ENCODE measurements at places on chromosomes 7 and 10.

DNA sequence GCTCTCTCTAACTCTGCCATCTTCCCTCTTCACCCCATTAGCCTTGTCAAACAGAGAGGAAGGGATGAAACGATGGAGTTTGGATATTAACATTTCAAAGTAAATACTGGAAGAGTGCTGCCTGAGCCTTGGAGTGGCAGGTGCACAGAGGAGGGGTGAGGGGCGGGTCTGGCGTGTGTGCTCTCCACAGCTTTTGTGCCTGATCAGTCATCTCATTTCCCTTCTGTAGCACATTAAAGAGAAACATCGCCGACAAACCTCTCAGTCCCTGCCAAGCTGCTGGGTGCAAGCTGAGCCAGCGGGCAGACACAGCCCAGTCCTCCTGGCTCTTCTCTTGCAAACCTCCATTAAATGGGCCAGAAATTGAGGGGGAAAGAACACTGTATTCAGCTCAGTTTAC, 76.2 kb downstream of the SLIT1 start:
- DNase-seq = no peak

DNA sequence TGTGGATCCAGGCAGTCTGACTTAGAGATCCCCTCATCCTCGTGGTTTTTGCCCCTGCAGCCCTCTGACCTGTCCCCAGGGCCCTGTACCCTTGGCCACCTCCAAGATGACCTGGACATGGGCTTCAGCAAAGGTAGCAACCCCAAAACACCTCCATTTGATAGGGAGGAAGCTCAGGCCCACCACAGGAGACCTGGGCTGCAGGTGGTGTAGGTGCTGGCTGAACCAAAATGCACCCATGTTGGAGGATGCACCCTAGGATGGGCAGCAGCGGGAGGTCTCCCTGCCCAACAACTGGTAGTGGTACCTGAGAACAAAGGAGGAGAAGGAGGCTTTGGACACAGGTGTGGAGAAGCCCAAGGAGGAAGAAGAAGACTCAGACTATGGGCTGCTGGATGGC, 188.7 kb downstream of the ZNF716 start:
- no peak for DNase-seq

DNA sequence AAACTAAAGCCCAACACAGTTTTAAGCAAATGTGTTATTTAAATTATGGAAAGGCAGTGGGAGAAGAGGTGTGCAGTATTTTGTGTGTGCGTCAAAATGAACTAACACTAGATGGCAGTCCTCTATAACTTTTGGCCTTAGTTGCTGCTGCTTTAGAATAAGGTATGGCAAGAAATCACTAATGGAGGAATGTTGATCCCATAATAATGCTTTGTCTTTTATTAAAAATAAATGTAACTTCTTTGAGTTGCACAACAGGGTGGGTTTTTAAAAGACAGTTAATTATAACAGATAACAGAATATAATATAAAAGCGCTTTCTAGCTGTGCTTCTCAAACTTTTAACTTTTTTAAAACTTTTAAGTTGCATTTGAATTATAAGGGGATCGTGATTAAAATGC, 56.4 kb downstream of the BBS9 start:
- no peak for DNase-seq

- DNase-seq = no peak
These were observed 7.7 kb upstream of the COMTD1 start for GRCh38 chr10:75243426-75243825.

DNA sequence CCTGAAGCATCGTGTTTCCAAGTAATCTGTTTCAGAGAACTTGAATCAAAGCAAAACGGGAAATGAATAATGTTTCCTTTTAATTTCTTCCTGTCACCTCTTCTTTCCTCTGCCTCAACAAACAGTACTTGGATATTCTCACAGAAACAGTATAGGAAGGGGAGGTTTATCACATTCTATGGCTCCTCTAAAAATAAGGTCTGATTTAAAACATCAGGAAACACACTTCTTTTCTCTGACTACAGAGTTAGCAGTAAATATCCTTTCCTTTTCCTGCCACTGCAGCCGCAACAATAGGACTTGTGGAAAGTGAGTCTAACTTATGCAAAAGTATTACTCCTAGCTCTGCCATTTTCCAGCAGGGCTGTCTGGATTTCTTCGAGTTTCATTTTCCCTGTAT, 62.3 kb downstream of the CH25H start:
- no peak for DNase-seq

DNA sequence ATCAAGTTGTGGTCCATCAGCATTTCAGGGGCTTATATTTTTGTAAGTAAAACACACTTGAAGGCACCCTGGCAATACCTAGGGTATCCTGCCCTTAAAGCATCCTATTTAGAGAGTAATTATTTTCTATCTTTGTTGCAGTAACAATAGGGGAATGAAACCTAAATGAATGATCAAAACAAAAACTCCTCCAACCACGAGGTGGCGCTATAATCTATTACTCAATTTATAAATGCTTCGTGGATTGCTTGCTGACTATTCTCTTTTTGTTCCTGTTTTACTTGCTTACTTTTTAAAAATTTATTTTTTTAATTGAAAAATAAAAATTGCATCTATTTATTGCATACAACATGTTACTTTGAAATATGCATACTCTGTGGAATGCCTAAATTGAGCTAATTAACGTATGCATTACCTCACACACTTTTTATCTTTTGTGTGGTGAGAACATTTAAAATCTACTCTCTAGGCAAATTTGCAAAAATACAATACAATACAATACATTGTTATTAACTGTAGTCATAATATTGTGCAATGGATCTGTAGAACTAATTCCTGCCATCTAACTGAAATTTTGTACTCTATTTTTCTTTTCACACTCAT, 147.7 kb upstream of the BMPER start:
- no peak for DNase-seq

GRCh38 chr7:70744492-70744891, 387.5 kb upstream of the GALNT17 start:
- DNase-seq = no peak

GRCh38 chr7:148175512-148175911, 415.1 kb upstream of the C7orf33 start:
- no peak for DNase-seq

- DNase-seq = no peak
These were observed 10.3 kb downstream of the SP8 start for GRCh38 chr7:20776214-20776911.

DNA sequence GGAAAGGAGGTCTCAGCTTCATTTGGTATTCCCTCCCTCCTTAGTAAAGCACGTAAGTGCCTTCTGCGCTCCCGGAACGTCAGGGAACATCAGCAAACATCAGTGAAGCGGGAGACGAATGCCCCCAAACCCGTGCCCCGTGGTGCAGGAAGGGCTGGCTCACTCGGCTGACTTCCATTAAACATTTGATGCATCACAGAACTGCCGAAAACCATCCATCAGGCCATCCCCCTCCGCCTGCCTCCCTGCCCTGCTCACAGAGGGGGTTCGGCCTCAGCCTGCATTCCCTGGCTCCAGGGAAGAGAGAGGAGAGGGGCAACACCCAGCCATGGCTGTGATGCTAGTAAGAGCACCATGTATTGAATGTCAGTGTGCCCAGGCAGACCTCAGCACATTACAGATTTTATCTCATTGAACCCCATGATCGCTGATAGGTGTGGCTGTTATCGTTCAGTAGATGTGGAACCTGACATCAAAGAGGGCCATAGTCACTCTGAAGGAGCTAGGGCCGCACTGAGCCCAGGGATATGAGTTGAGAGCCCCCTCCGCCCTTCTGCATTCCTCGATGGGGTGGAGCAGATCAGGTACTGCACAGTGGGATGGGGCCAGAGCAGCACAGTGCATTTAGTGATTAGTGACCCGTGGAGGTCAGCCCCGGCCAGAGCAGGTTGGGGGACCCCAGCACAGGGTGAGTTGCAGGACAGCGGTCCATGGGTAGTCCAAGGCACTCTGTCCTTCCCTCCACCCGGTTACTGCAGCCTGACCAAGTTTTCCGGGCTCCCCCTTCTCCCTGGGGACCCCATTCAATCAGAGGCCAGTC, 146.4 kb downstream of the RPS24 start:
- DNase-seq = no peak

GRCh38 chr7:200290-200689, 7.9 kb downstream of the FAM20C start:
- no peak for DNase-seq

- no peak for DNase-seq
These were observed 60.4 kb downstream of the ZNF33B start for GRCh38 chr10:42578019-42578418.

- no peak for DNase-seq
These were observed 348.2 kb downstream of the SDK1 start for GRCh38 chr7:3649250-3649649.

DNA sequence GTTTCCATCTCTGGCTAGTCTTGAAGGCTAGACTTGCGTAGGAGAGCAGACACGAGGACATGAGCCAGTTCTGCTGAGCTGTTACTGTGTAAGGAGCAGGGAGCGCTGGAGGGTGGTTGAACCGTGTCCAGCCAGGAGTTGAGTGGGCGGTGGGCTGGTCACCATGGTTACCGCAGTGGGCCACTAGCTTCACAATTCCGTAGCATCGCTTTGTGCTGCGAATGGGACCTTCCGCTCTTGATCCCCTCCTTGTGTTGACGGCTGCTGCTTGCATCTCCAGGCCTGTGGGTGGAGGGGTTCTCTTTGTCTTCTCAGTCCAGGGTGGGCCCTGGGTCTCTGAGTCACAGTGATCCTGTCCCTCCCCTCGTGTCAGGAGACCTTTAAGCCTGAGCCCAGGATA, 49.4 kb upstream of the OCM start:
- DNase-seq = no peak

Measured in activated CD4-positive, CD25-positive, alpha-beta regulatory T cell (primary cell).